GM12878 (cell line): ENCODE measurements at places on chromosomes 2 and 18.

GRCh38 chr2:169069341-169069740 is at the start of gene DHRS9:
Gene DHRS9, plus strand, starts transcription at chr2:169069563. Its CDS starts 12,019 bp downstream, at chr2:169081582.
- DNase-seq, result no peak

GRCh38 chr2:158726911-158727592 is 68.1 kb upstream of the DAPL1 start:
- DNase-seq, result no peak

DNA sequence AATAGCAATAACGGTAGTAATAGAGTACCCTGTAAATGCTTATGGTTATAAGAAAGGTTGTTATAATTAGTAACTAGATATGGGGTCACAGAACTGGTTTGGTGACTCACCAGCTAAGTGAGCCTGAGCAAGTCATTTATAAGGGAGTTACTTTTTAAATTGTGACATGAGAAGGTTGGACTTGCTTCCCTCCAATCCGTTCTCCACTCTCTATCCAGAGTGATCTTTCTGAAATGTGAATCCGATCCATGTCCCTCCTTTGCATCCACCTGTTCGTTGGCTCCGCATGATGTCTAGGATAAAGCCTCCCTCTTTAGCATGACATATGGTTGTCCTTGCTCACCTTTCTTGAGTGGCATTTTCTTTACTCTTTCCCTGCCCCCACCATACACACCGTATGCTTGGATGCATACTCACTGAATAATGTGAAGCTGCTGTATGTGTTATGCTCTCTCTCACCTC is 83.1 kb downstream of the CDC42EP3 start:
- no peak for DNase-seq

- DNase-seq, result no peak
Measured at GRCh38 chr2:64881037-64881492, 108.1 kb upstream of the SLC1A4 start.

DNA sequence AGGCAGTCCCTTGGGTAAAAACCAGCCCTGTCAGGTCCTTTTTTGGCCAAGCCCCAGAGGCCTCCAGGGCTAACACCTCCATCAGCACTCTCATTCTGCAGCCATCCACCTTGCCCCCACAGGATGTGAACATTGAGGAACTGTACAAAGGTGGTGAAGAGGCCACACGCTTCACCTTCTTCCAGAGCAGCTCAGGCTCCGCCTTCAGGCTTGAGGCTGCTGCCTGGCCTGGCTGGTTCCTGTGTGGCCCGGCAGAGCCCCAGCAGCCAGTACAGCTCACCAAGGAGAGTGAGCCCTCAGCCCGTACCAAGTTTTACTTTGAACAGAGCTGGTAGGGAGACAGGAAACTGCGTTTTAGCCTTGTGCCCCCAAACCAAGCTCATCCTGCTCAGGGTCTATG is 7.3 kb downstream of the IL1F10 start:
- no peak for DNase-seq
